ENCODE measurements at places on chromosomes 13 and 19.

- no peak for DNase-seq
Measured at GRCh38 chr13:85567909-85568308, 231.3 kb downstream of the SLITRK6 start.

GRCh38 chr13:39415008-39415802, 187.8 kb downstream of the LHFPL6 start:
- DNase-seq = peak; percentile 35

- peak; percentile 92 for DNase-seq
Measured at GRCh38 chr13:35514801-35515502, 38.5 kb upstream of the MAB21L1 start.

GRCh38 chr19:40619333-40620160, 18.4 kb downstream of the LTBP4 start:
- DNase-seq = peak; percentile 66

DNA sequence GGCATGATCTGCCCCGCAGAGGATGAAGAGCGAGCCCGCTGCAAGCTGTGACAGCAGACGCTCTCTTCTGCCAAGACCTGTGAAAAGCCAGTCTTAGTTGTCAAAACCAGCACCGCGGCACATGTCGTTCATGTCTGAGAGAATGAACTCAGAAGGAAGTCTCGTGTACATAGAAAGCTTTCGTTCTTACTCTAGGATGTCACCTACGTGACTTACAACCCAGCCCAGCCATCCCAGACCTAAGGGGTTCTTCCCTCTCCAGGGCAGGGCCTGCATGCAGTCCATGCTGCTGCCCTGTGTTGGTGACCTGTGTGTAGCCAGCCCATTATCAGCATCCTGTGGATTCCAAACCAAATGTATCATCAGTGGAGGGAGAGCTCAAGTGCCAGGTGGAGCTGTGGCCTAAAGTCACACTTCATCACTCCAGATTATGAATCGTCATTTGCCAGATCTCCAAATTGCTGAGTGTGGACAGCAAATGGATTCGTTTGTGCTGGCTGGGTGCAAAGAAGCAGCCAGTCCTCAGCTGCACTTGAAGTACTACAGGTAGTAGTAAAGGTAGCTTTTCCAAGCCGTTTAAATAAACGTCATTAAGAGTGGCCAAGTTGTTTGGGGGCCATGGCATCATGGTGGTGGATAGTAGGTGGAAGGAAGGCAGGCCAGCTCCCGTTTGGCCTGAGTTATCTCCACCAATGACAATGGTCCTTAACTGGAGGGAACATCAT, 73.9 kb upstream of the GPR183 start:
- DNase-seq = no peak

- no peak for DNase-seq
Measured at GRCh38 chr19:18741124-18742121, 49.7 kb downstream of the COMP start.

GRCh38 chr19:1494115-1494815, 3.3 kb downstream of the REEP6 start:
- no peak for DNase-seq

DNA sequence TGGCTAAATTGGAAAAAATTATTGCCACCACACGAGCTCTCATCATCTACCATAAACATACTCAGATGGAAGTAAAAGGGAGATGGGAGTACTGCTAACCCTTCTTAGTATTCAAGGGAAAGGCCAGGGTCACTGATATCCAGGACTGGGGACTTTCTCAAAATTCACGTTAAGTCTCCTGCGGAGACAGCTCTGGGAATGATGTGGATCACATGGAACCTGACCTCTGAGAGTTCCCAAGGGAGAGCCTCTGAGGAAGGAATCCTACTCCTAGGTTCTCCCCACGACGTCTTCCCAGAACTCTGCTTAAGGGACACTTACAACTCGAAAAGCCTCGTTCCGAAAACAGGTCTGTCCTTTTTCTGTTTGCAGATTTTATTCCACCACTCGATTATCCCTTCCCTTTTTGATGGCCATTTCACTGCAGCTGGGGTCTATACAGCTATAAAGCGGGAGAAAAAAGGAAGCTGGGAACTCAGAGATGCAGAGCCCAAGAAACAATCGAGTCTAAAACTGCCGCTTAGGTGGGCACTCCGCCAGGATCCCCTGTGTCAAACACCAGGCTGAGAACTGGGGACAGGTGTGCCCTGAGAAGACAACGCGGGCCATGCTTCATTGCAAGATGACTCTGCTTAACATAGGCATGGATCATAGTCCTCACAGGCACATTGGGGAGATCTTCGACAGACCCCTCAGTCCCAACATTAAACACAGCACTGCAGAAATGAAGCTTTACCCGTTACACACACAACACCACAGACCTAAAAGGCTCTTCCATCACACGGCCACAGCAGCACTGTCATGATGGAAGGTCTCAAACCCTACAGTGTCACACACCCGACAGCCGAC, 823 bp upstream of the ZNF567 start:
- peak; percentile 47 for DNase-seq

- no peak for DNase-seq
Measured at GRCh38 chr19:48994035-48994386, 324 bp downstream of the RUVBL2 start.

- DNase-seq = no peak
Measured at GRCh38 chr13:107854880-107855279, 360.5 kb downstream of the LIG4 start.

DNA sequence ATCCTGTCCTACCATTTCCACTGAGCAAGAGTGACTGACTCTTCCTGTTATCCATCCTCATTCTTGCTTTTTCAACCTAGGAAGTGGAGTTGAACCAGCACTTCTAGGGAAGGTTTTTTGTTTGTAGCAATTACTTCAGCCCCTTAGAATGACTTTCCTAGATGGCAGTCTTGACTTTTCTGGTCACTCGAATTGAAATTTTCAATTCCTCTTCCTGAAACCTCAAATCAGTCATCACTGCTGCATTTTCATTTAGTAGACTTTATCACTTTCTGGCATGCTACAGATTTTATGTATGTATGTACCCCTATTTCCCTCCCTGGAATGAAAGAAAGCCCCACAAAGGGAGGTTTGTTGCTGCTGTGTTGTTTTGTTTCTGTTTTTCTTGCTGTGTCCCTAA, 915.9 kb downstream of the PCDH17 start:
- no peak for DNase-seq

DNA sequence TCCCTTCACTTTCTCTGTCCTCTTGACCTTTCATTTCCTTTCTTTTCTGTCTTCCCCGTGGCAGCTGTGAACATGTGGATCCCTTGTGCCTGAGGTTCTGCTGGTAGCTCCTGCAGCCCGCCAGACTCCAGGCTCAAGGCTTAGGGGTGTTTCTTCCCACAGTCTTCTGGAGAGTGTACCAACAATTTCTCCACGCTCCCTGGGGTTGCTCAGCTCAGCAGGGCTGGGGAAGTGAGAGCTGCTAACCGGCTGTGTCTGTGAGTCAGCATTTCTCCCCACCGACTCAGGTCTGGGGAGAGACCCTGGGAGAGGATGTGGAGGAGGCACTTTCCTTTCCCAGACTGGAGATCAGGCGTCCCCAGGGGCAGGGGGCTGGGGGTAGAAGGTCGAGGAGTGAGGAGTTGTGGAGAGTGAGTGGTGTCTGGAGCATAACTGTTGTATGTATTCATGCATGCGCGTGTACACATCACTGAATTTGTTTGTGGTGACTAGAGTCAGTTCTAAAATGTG, 193.6 kb downstream of the KCNRG start:
- no peak for DNase-seq

GRCh38 chr19:39157275-39157996, 31.9 kb downstream of the PAK4 start:
- no peak for DNase-seq

- no peak for DNase-seq
Measured at GRCh38 chr13:25170554-25171111, 1.5 kb downstream of the AMER2 start.

DNA sequence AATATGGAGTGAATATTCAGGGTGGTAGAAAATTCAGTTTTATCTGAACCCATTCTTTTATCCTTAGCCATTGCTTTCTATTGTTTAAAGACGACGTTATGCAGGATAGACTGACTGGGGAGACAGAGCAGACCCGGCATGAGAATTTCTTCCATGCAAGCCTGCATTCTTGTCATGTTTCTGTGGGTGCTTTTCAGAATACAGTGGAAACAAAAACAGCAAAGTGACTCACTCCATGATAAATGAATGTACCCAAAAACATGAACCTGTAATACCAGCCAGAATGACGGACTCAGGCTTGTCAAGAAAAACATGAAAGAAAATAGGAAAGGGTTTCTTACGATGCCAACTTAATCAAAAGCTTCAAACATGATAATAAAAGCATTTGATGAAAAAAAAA, 924.0 kb downstream of the EFNB2 start:
- no peak for DNase-seq

DNA sequence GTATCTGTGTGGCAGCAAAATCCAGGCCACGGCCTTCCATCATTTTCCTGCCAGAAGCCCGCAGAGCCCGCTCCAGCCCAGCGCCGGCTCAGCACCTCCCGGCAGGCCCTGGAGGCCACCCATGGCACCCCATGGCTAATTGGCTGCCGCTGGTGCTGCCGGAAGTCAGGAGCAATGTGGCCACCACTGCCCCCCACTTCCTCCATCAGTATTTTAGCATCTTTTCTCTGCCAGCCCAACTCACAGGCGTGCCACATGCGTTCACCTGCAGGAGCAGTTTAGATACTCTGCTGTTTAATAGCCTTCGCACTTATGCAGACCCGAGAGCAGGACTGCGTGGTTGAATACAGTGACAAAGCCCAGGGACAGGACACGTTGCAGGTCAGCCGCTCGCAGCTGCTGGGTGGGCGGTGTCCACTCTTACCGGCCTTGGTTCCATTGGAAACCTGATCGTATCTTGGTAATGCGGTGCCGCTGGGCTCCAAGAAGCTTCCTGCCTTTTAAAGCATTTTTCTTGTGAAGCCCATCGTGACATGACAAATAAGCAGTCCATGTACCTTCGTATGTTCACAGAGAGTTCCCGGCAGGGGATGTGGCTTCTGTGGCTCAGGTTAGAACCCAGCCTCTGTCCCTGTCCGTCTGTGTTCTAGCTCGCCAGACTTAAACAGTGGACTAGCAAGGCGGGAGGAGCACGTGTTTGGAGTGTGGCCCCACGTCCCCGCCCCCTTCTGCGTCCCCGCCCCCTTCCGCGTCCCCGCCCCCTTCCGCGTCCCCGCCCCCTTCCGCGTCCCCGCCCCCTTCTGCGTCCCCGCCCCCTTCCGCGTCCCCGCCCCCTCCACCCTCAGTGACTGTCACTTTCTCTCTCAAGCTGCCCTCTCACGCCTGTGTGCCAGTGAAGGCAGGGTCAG, 162.0 kb upstream of the SOX1 start:
- no peak for DNase-seq

DNA sequence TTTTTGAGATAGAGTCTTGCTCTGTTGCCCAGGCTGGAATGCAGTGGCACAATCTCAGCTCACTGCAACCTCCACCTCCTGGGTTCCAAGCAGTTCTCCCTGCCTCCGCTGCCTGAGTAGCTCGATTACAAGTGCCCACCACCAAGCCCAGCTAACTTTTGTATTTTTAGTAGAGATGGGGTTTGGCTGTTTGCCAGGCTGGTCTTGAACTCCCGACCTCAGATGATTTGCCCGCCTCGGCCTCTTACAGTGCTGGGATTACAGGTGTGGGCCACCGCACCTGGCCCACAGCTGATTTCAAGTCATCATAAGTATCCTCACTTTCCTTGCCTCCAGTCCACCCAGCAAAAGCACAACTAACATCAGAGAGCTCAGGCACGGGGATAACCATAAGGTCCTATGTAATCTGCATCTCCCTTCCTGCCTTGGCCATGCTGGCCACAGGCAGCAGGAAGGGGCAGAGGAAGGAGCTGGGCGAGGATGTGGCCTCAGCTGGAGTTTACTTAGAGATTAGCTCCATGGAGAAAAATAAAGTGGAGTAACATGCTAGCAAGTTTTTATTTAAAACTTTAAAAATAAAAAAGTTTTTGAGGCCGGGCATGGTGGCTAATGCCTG, 22.9 kb upstream of the ADGRE1 start:
- no peak for DNase-seq

DNA sequence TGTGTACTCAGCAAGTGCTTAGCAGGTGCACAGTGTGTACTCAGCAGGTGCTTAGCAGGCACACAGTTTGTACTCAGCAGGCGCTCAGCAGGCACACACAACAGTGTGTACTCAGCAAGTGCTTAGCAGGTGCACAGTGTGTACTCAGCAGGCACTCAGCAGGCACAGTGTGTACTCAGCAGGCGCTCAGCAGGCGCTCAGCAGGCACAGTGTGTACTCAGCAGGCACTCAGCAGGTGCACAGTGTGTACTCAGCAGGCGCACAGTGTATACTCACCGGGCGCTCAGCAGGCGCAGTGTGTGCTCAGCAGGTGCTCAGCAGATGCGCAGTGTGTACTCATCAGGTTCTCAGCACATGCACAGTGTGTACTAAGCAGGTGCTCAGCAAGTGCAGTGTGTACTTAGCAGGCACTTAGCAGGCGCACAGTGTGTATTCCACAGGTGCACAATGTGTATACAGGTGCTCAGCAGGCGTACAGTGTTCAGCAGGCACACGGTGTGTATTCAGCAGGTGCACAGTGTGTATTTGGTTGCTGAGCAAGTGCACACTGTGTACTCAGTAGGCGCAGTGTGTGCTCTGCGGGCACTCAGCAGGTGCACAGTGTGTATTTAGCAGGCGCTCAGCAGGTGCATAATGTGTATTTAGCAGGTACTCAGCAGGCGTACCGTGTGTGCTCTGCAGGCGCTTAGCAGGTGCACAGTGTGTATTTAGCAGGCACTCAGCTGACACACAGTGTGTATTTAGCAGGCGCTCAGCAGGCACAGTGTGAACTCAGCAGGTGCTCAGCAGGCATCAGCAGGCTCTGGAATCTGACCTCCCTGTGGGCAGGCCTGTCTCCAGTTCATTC, 15.1 kb downstream of the CRTC1 start:
- no peak for DNase-seq

DNA sequence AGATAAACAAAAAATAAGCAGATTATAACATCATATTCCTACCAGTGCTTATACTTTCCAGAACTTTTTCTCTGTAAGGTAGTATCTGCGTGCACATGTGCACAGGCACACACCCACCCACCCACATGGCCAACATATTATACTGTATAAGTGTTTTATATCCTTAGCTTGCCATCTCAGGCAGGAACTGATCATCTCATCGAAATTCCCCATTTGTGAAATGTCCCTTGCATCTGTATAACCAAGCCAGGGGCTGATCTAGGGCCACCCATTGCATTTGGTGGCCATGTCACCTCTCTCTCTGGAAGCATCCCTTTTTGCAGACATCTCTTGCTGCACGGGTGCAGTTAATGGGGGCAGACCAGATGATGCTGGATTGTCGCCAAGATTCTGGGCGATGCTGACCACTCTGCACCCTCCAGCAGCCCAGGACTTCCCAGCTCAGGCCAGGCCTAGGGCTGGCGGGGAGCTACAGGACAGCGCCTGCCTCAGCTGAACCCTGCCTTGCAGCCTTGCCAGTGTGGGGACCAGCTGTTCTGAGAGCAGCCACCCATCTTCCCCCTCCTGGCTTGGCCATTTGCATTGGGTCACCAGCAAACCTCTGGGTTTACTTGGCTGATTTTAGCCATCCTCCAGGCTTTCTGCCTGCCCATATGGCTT, 95.9 kb downstream of the SLC7A1 start:
- no peak for DNase-seq

- no peak for DNase-seq
Measured at GRCh38 chr13:74253161-74253560, 119.0 kb upstream of the KLF12 start.

All from NCI-H1694 treated with DMSO at 0.1 percent for 48 hours (cell line).